ENCODE measurements at places on chromosomes 6 and 20. TPM values are rescaled to one million over a fixed set of nuclear protein-coding genes. Genes with fewer than 3 reads are reported as not detected.

DNA sequence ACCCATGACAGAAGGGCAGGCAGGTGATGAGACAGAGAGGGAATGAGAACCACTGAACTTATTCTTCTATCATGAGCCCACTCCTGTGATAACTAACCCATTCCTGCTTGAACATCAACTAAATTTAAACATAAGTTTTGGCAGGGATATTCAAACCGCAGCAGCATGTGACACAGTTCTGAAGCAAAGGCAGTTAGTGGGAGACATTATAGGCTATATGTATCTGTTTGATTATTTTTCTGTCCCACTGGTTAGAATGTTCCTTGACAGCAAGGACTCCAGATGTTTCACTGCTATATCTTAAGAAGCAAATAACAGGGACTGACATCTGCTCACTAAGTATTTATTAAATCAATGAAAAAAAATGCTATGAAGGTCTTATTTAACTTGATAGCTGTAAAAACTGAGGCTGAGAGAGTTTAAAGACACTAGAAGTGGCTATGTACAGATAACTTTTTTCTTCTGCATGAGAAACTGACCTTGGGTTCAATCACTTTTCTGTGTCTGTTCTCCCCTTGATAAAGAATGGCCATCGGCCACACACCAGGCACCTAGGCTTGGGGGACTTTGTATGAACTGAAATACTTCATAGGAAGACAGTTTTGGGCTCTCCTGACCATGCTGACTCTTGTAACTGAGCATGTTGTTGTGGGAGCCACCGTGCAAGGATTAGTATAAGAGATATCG is 90.9 kb downstream of the CEP162 start:
- no peak for DNase-seq

DNA sequence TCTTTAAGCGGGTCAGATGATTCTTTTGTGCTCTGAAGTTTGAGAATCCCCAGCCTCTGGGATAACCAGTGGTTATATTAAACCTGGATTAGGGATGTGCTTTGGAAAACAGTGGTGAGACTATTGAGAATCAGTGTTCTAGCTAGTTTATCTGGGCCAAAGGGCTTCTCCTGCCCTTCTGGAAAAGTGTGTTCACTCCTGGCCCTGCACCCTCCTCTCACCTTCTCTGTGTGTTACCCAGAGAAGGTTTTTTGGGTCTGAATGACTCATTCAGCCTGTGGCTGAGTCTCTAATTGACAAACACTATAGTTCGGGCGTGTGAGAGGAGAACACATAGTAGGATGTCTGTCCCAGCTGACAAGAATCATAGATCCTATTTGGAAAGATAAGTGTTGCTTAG is 66.7 kb downstream of the LRRC1 start:
- DNase-seq = no peak

GRCh38 chr6:30769088-30769852 is 24.9 kb upstream of the IER3 start:
- DNase-seq = peak; percentile 66

DNA sequence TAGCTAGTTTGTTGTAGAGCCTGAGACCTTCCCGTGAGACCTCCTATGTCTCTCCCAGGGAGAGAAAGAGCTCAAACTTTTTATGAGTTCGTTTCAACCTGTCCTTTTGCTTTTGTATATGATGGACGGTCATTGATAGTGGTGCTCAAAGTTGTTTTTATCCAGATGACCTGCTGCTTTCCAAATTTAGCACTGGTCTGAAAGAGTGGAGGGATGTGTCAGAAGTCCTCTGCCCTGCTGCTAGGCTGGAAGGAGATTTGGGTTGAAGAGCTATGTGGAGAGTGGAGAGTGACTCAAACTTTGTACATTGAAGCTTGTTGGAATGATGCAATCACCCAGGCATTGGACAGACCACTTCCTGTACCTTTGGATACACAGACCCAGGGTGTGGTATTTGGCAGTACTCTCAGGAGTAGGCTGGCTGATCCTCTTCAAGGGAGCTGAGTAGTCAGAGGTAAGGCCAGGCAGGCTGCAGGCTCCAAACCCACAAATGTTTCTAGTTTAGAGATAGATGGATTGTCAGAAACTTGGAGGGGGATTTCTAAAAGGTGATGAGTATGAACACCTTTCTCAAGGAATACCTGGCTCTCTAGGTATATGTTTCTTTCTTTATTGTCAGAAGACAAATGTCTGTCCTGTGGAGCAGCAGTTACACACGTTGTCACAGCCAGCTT is 49.4 kb upstream of the RREB1 start:
- no peak for DNase-seq

DNA sequence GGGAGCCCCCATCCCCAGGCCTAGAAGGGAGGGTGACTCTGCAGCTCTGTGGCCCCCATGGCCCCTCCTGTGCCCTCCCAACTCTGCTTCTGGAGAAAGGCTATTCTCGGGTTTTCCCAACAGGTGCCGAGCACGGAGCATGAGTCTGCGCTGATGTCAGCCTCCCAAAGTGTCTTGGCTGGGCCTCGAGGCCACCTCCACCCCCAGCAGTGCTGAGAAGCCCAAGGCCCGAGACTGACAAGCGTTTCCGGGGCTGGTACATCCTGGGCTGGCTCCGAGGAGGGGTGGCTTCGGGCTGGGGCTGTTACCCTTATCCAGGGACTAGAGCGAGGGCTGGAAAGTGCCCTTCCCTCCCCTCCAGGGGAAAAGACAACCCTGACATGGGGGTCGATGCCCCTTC is 60.2 kb upstream of the GATA5 start:
- no peak for DNase-seq

Gene EPHA7
- 27.0 TPM for total RNA-seq

Gene ZKSCAN3
- 8.3 TPM for total RNA-seq

Gene MROH8
- 2.4 TPM for total RNA-seq

Gene FKBP1C
- total RNA-seq = 0.25 TPM

Data from kidney (tissue), 22 donors.